ENCODE measurements at places on chromosomes 7 and 10.

DNA sequence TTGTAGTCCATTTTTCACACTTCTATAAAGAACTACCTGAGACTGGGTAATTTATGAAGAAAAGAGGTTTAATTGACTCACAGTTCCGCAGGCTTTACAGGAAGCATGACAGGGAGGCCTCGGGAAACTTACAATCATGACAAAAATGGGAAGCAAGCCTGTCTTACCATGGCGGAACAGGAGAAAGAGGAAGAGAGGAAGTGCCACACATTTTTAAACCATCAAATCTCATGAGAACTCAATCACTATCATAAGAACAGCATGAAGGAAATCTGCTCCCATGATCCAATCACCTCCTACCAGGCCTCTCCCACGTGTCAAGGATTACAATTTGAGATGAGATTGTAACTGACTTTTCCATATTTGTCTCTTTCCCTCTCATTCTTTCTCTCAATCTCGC, 9.3 kb upstream of the PNPLA8 start:
- DNase-seq: no peak

- DNase-seq: no peak
These were observed 59.5 kb downstream of the CCDC3 start for GRCh38 chr10:12941966-12942365.

DNA sequence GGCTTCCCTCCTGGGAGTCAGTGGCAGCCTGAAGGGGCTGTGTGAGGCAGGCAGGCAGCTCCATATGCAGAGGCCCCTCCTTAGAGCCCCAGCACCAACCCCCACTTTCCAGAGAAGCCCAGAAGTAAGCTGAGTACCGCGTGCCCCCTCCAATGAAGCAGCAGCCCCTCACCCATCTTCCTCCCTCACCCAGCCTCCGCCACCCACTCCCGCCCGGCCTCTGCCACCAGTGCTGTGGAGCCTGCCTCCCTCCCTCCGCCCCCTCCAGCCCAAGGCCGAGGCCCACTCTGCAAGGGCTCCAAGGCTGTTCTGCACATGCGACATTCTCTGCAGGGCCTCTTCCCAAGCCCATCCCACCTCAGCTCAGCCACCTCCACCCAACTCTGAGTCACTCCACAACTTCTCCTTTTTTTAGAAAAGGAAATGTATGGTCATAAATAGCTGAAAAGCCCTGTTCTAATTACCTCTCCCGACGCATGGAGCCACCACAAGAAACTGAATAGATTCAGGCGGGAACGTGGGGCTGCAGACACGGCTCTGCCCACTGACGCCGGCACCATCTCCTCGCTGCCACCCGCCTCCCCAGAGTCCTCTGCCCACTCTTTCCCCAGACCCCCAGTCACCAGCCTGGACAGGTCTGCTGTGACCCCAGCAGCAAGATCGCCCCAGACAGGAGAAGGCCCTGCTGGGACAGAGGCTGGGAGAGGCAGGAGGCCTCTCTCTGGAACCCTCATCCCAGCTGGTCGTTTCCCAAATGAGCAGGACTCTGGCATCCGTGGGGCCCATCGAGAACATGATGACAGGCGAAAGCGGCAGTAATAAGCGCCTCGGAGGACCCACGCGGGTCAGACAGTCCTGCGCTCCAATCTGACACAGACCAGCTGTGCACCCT, 213.9 kb downstream of the MAD1L1 start:
- DNase-seq: no peak

DNA sequence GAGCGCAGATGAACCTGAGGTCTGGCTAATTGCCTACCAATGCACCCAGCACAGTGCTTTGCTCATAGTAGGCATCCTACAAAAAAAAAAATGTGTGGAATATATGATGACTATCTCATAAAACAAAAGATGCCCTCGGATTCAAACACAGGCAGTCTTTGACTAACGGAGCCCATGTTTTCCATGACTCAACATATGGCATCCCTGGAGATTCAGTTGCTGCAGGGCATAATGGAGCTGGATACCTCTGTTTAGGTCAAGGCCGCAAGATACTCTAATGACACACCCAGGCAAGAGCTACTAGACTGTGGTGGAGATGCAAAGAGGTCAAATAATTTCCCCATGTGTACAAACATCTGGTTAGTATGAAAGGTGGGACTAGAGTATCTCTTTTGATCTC, 16.3 kb downstream of the CUBN start:
- DNase-seq: no peak

DNA sequence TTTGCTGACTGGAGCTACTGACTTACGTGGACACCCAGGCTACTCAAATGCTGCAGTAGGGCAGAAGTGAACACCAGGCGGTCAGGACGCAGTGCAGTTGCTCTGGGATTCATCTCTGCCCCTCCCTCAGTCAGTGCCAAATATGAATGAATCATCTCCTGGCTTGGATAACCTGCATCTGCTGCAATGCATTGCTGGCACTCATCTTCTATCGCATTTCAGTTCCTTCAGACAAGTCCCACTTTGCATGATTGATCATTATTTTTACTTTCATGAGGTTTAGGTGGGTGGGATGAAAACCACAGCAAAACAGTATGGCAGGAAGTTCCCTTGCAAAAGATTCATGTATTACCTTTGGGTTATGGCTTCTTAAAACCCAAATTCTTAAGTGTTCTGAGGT, 224.6 kb upstream of the NRP1 start:
- no peak for DNase-seq
